C1 segment of cervical spinal cord (tissue), 14 donors: ENCODE measurements at places on chromosomes 7 and 10.
A peak's percentile ranks its signal among the peaks of the same experiment; 100 is the strongest.

DNA sequence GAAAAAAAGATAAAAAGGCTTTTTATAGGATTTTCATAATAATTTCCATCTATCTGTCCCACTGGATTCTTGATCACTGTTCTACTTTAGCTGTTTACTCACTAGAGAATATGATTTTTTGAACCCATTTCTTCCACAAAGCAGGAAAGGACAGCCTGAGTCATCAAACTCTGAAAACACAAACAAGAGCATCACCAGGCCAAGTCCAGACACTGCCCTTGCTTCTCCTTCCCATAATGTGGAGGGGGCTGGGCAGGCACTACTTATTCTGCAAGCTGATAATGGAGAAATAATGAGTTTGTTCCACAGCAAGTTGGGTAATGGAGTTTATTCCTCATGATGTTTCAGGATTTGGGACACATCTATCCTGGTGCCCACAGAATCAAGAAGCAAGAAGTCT, 13.0 kb upstream of the KCNIP2 start:
- DNase-seq, result no peak

DNA sequence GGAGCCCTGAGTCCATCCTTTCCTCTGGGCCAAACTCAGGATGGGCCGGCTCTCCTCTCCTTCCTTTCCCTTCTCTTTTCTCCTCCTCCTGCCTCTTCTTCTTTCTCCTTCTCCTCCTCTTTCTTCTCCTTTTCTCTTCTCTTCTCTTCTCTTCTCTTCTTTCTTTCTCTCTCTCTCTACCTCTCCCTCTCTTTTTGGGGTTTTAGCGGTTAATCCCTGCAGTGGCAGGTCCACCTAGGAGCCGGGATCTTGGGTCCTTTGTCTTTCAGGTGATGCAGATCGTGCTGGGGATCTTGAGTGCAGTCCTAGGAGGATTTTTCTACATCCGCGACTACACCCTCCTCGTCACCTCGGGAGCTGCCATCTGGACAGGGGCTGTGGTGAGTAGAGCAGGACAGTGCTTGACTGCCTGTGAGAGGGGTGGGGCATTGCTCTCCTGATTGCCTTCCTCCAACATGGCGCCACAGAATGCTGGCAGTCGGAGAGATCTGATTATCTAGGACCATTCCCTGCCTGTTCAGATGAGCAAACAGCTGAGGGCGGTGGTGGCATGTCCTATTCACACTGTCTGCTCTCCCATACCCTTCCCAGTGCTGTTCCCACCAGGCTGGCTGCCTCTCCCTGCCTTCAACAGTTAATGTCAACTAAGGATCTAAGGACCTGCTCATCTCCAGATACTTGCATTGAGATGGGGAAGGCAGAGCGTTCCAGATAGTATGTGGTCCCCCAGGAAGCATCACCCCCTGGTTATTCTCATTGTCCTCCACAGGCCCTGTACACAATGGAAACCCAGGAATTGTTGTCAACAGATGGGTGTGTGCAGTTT, 1.6 kb downstream of the TMEM176A start:
- DNase-seq, result no peak

DNA sequence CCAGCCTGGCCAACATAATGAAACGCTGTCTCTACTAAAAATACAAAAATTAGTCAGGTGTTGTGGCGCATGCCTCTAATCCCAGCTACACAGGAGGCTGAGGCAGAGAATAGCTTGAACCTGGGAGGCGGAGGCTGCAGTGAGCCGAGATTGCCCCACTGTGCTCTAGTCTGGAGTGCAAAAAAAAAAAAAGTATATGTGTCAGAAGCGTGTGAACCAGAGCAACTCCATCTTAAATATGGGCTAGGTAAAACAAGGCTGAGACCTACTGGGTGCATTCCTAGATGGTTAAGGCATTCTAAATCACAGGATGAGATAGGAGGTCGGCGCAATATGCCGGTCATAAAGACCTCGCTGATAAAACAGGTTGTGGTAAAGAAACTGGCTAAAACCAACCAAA, 6.2 kb downstream of the CCL24 start:
- no peak for DNase-seq

DNA sequence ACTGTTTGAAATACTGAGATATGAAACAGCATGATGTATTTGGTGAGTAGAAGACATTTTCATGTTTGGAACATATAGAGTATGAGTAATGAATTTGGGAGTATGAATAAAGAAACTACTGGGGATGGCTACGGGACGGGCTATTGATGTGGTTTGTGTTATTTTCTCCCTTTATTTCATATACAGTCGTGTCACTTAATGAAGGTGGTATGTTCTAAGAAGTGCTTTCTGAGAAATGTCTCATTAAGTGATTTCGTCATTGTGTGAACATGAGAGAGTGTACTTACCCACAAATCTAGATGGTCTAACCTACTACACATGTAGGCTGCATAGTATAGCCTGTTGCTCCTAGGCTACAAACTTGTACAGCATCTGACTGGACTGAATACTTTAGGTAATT, 106.3 kb downstream of the CCNY start:
- DNase-seq, result no peak

DNA sequence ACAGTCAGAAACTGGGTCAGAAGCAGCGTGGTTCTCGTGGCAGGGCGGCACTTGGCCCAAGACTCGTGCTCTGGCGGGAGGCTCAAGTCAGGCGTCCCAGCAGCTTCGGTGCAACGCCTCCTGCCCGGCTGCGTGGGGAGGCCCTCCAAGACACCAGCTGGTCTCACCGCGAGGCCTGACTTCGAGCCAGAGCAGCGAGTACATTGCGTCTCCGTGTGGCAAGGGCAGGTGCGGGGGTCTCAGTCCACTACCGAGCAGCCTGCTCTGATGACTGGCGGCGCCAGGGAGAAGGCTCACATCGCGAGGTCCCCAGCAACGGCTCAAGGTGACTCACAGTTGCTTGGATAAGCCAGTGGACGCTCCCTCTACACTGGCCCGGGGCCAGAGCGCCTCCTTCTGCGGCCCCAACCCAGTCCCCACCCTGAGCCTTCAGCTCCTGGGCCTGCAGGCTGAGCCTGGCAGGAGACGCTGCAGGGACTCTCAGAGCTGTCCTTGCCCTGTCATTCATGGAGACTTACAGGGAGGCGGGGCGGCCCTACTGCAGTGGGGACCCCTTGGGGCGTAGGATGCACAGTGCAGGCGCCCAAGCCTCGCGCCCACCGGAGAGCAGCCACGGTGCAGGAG, 41.9 kb upstream of the PRKAR1B start:
- DNase-seq, result no peak

- no peak for DNase-seq
These were observed 81.6 kb upstream of the PFKP start for GRCh38 chr10:2985729-2986232.

DNA sequence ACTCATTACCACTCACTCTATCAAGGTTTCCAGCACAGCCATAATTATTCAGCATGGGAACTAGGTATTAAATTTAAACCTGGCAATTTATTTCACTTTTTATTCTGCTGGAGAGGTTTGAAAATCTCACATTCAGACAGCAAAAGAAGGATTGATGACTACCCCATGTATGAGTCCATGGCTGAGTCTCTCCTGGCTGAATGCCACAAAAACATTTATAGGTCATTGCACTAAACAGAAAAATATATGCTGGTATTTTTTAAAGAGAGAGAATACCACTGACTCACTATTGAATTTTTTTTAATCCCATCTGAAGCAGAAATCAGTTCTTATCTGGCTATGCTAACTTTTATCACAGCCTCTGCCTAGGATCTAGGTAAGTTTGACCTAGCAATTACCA, 336.3 kb downstream of the PPP1R3A start:
- DNase-seq, result no peak

DNA sequence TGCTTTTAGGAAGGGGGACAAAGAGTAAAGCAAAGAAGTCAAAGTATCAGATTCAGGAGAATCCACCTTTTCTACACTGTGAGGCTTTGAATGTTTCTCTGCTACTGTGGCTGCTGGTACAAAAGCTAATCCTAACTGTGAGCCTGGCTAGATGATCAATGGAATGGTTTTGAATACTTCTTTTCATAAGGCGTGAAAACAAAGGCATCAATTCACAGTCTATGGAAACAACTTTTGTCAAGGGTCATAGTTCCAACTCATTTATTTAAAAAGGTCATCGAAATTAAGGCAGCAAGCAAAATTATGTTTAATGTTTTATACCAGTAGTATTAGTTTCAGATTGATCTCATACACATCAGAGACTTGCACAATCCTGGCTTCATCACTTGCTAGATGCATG, 118.1 kb downstream of the CTTNBP2 start:
- DNase-seq, result no peak

- peak; percentile 38 for DNase-seq
These were observed 28.4 kb downstream of the DAGLB start for GRCh38 chr7:6419310-6419773.

DNA sequence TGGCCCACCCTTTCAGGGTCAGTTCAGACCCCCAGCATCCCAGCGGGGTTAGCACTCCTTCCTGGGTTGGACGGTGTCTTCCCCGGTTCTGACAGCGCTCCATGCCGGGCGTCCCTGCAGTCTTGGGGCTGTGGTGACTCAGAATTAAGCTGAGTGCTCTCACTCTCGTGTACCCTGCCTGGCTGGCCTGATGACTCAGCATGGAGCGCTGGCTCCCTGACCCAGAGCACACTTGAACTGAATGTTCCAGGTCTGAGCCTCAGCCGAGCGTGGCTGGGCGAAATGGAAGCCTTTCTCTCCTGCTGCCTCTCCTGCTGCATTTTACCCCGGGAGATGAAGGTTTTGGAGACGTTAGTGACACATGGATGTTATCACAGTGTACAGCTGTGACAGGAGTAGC, 7.1 kb downstream of the BAG3 start:
- peak; percentile 50 for DNase-seq

DNA sequence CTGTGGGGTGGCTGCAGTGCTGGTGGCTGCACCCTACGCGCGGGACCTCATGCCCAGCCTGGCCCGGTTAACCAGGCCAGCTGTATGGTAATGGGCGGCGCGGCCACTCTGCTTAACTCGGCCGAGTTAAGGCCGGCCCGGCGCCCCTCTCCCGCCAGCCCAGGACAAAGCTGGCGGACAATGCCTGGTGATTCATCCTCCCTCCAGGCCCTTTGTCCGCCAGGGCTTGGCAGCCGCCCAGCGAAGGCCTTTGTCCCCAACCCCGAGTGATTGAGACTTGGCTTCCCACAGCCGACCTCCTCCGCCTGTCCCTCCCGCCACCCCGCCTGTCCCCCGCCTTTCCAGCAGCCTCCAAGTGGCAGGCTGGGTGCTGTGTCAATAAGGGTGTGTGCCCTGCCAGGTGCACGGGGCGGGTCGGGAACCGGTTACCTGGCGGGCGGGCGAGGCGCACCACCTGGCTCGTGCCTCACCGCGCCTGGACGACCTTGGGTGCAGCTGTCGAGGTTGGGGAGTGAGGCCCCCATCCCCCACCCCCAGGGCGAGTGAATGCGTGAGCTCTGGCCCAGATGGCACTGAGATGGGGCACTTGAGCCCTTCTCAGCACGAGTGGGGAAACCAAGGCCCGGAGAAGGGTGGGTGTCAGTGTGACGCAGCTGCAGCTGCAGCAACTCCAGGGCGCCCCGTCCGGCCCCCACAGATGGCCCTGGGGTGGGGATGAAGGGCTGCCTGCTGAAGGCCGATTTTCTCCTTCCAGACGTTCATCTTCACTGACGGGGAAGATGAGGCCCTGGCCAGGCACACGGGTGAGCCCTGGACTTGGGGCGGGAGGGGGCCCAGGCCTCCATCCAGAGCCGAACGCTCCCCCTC, 4.6 kb downstream of the LFNG start:
- DNase-seq, result peak; percentile 82

GRCh38 chr10:43819464-43820230, 171.0 kb upstream of the ZNF32 start:
- no peak for DNase-seq

DNA sequence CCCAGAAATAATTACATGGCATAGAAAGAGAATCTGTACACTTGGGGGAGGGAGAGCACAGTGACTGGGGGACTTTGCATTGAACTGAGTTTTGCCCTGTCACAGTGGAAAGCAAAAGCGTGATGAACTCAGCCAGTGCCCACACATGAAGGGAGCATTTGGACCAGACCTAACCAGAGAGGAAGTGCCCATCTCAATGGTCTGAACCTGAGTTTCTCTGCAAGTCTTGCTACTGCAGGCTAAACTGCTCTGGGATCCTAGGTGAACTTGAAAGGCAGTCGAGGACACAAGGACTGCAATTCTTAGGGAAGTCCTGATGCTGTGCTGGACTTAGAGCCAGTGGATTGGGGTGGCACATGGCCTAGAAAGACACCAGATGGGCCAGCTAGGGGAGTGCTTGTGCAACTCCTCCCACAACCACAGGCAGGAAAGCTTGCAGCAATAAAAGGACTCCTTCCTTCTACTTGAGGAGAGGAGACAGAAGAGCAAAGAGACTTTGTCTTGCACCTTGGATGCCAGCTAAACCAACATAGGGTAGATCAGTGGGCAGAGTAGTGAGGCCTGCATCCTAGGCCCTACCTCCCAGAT, 259.0 kb downstream of the GRM8 start:
- no peak for DNase-seq

GRCh38 chr7:3327099-3327498, 26.0 kb downstream of the SDK1 start:
- DNase-seq, result no peak

DNA sequence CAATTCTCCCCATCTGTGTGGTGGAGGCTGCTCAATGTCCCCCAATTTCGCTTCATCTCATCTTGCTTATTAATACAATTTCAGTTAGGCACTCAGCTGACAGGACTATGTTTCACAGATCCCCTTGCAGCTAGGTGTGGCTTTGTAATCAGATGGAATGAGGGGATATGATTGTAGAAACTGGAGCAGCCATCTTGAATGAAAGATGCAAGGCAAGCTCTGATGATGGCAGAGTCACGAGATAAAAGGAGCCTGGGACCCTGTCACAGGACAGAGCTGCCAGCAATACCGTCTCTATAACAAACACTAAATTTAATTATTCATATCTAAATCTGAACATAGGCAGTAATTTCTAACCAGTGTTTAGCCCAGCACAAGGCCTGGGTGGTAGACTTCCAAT, 991 bp upstream of the DLD start:
- DNase-seq, result no peak

DNA sequence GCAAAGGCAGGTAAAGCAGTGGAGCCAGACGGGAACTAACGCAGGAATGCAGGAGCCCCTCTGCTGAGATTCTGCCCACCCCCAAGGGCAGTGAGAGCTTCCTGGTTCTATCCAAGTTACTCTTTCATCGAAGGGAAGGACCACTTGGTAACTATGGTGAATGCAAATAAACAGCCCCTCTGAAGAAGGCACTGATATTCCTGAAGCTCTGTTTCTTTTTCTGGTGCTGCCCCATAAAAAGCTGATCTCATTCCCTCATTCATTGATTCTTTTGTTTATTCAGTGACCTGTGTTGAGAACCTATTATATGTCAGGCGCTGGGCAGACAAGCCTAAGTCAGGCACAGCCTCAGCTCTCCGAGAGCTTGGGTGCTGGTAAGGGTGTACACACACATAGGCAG, 217.3 kb downstream of the SNX10 start:
- no peak for DNase-seq

DNA sequence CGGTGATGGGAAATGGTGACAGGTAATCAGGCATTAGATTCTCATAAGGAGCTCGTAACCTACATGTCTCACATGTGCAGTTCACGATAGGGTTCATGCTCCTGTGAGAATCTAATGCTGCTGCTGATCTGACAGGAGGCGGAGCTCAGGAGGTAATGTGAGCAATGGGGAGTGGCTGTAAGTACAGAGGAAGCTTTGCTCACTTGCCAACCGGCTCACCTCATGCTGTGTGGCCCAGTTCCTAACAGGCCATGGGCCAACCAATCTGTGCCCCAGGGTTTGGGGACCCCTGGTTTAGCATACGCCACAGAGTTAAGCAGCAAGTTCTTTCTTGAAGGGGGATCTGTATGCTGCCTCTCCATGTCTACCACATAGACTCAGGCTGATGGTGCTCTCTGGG, 133.1 kb downstream of the IQUB start:
- DNase-seq, result no peak

GRCh38 chr10:122673269-122673668, 26.4 kb downstream of the C10orf120 start:
- DNase-seq, result no peak
